ENCODE measurements at places on chromosomes 1 and 21.
A peak's percentile ranks its signal among the peaks of the same experiment; 100 is the strongest.

- peak; percentile 10 for DNase-seq
These were observed 56.4 kb downstream of the DIP2A start for GRCh38 chr21:46515109-46515508.

DNA sequence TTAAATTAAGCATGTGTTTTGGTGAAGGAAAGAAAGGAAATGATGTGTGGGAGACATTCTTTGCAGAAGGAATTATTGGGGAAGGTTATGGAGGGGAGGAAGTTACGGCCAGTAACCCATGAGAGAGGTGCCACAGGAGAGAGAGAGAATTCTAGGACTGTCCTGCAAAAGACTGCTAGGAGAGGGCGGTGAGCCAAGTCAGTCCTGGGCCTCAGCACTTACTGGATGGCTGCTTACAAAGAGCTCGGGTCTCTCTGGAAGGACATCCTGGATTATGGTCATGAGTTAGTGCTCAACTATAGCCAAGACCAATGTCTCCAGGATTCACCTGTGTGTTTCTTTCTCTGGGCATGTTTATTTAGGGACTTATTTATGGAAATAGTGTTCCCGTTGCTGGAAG, 74.4 kb upstream of the HSD17B7 start:
- no peak for DNase-seq

GRCh38 chr21:35043549-35043948, 5.6 kb downstream of the RUNX1 start:
- DNase-seq = no peak

- no peak for DNase-seq
These were observed 203.0 kb upstream of the VAMP3 start for GRCh38 chr1:7568053-7568452.

GRCh38 chr1:210653771-210654170, 325.1 kb downstream of the HHAT start:
- peak; percentile 17 for DNase-seq

DNA sequence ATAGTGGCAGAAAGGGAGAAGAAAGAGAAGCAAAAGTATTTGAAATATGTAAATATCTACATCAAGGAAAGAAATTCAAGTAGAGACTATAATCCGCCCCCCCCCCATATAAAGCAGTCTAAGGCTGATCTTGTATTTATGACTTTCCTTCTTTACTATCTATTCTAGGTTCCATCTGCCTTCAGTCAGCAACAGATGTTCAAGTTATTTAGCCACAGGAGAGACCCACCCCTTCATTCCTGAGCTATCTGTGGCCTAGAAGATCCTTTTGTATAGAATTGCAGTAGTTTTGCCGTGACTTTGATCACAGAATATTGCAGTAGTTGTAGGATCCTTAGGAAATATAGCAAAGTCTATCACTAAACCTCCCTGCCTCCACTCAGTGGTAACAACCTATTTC, 10.7 kb upstream of the BSDC1 start:
- peak; percentile 12 for DNase-seq

DNA sequence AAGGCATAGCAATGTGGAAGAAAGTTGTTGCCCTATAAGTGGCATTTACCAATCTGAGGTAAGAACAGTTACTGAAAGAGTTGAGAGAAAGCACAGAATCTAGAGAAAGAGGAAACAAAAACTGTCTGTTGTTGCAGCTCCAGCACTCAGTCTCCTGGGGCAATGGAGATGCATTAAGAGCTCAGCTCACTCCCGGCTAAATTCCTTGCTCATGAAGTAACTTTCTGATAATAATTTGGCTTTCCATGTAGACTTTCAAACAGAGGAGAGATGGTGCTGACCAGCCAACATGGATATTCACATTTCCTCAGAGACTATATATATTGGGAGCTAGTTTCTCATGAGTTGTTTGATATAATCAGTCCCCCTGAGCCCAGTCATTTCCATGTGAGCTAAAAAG, 135.3 kb downstream of the GDAP2 start:
- peak; percentile 53 for DNase-seq

GRCh38 chr21:32921632-32922230, 104.0 kb upstream of the OLIG2 start:
- DNase-seq = peak; percentile 14

DNA sequence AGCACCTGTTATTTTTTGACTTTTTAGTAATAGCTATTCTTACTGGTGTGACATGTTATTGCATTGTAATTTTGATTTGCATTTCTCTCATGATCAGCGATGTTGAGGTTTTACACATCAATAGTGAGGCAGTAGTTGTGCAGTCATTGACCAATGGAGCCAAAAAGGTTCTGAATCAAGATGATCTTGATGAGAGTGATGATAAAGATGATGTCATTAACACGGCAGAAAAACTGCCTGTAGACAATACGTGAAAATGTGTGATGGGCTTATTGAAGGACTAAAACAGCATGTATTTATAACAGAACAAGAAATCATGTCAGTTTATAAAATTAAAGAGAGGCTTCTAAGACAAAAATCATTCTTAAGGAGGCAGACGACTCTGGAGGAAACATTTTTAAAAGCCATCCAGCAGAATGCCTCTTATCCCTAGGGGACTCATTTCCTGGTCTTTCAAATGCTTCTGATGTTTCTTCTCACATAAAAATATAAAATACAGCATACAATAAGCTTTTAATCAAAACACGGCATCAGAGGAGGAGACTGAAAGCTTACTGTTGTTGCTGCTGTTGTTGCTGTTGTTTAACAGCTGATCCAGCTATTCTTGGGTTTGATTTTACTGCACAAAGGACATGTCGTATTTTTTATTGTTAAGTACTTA, 400.3 kb downstream of the LTN1 start:
- DNase-seq = no peak

GRCh38 chr1:178706432-178706831, 18.6 kb upstream of the RALGPS2 start:
- DNase-seq = no peak

DNA sequence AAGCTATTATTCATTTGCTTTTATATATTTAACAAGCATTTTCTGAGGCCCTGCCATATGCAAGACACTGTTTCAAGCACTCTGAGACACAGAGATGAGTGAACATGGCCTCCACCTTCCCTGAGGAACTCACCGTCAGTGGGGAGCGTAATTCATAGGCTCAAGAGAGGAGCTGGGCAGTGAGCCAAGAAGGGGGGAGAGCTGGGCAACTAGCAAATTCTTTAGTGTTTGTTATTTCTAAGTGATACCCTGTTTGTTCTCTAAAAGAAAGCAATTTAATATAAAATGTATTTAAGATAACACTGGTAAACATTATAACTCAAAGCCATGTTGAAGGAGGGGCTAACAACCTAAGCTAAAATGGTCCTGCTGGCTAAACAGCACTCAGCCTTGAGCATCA, 119.2 kb upstream of the NGF start:
- no peak for DNase-seq

GRCh38 chr1:115280064-115280463, 58.0 kb downstream of the NGF start:
- peak; percentile 96 for DNase-seq
